ENCODE measurements at places on chromosomes 11 and 22.

DNA sequence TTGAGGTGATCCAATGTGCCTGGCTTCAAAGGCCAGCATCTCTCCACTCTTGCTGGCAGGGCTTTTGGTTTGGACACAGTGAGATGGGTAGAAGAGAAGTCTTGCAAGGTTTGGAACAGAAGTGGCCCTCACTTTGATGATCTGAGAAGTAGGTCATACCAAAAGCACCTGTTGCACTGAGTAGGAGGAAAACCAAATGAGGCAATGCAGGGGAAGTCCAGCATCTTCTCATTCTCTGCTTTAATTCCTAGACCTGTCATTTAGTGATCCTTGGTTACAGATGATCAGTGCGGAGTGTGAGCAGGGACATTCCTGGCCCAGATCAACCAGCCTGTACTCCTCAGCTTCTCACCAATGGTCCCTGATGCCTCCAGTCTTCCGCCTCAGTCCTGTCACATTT, 990.5 kb downstream of the OPCML start:
- DNase-seq = no peak

- DNase-seq = peak; percentile 69
Measured at GRCh38 chr11:108906826-108907225, 242.0 kb downstream of the DDX10 start.

GRCh38 chr11:33320016-33320813, 63.0 kb downstream of the HIPK3 start:
- no peak for DNase-seq

DNA sequence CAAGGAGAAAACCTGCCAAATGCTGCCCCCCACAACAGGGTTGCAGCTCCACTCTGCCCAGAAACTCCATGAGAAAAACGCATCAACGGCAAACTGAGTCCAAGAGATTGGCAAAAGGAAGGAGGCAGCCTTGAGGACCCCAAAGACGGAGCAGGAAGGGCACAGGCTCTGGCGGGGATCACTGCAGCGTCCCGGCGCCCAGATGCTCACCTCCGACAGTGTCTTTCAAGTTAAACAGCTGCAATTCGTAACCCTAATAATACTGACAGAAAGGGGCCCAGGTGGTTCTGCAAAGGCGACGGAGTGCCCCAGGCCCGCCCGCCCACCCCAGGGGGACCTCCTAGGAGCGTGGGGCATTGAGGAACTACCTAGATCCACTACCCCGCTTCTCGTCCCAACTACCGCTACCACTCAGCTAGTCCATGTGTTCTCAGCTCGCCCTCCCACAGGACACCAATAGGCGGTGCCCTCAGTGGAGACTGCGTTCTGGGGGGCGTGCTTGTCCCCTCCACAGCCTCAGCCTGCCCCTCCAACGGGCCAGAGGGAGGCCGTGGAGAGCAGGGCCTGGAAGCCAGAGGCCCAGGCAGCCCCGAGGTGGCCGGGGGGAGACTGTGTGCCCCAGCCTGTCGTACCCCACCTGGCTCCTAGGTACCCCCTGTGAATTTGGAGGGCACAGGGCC, 127.4 kb downstream of the PHF21B start:
- no peak for DNase-seq

DNA sequence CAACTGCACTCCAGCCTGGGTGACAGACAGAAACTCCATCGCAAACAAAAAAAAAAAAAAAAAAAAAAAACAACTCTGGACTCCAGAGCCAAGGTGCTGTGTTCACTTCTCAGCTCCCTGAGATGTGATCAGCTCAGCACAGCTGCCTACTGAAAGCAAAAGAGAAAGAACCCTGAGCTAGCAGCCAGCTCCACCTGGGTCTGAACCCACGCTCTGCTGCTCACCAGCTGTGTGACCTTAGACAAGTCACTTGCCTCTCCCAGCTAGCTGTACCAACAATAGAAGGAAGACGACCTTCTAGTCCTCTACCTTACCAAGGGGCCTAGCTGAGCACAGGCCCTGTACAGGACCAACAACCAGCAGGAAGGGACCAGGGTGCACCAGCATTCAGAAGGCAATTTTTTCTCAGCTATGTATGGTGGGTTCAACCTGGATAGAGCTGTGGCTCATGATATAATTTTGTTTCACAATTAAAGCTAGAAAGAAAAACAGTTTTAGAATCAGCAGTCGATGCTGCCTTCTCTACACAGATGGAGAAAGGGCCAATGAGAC, 3.8 kb downstream of the DGCR2 start:
- no peak for DNase-seq

DNA sequence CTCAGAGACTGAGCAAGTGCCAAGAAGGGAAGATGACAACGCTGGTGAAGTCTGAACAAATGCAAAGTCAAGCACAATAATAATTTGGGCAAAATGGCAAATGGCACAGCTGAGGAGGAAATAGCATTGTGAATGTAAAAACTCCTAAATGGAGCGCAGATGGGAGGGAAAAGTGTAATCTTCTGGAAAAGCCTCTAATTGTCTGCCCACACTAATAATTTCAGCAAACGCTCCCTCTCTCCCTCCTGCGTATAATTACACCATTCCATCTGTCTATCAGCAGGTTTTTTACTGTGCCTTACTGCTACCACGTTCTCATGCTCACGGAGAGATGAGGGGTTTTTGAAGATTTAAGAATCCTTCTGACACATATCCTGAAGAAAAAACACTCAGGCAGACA, 302.6 kb downstream of the KIRREL3 start:
- no peak for DNase-seq

- no peak for DNase-seq
Measured at GRCh38 chr11:2310073-2310785, 8.4 kb downstream of the TSPAN32 start.

- DNase-seq = no peak
Measured at GRCh38 chr11:78467370-78467769, 49.8 kb upstream of the GAB2 start.

- no peak for DNase-seq
Measured at GRCh38 chr11:81224396-81224795, 1509.3 kb downstream of the FAM181B start.

GRCh38 chr11:118383657-118384056, 17.7 kb upstream of the ATP5MG start:
- no peak for DNase-seq

GRCh38 chr22:22025320-22026156, 43.0 kb upstream of the TOP3B start:
- DNase-seq = no peak

DNA sequence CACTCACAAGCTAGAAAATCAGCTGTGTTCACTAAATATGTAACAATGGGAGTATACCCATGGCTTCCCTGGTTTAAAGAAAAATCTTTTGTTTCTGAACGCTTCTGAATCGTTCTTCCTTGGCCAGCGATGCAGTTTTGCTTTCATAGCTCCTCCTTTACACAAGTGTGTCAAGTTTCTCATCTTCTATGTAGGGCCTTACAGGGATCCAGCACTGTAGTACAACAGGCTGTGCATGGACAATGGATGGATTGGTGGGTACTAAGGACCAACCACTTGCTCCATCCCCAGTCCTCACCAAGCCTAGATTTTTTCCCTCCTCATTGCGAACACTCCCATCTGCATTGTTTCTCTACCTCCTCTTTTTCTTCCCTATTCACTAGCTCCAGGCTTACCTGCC, 24.3 kb upstream of the POU2AF2 start:
- no peak for DNase-seq

DNA sequence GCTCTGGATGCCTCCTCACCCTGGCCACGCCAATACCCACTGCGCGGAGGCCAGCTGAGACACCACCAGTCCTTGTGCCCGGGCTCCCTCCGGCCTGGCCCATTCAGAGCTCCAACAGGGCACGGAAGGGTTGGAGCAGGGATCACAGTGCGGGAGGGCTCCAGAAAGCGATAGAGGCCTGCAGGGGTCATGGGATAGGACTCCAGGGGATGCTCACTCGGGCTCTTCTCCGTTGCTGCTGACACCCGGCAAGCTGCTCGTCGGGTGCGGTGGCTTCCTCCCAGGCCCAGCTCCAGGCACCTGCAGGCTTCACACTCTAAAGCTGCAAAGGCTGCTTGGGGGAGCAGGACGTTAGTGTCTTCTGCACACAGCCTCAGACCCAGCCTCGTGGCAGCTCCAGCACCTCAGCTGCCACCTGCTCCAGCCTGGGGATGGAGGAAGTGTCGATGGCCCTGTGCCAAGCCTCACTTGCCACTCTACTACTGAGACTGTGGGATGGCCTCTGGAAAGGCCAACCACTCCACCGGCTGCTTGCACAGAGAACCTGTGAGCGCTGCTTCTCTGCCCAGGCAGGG, 10.6 kb downstream of the WNT7B start:
- DNase-seq = no peak

DNA sequence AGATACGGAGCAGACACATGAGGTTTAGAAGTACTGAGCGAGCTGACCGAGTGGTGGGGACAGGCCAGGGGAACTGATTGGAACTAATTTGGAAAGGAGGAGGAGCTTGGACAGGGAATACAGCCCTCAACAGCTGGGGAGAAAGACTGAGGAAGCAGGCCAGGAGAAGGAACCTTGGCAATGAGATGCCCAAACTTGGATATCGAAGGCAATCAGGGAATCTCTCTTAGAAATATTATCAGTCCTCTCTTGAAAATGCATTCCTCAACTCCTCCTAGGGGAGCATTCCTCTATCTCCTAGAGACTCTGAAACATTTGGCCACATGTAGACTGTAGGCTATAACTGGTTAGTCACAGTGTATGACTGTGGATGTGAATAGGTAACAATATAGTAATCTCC, 284.6 kb downstream of the GUCY1A2 start:
- no peak for DNase-seq

DNA sequence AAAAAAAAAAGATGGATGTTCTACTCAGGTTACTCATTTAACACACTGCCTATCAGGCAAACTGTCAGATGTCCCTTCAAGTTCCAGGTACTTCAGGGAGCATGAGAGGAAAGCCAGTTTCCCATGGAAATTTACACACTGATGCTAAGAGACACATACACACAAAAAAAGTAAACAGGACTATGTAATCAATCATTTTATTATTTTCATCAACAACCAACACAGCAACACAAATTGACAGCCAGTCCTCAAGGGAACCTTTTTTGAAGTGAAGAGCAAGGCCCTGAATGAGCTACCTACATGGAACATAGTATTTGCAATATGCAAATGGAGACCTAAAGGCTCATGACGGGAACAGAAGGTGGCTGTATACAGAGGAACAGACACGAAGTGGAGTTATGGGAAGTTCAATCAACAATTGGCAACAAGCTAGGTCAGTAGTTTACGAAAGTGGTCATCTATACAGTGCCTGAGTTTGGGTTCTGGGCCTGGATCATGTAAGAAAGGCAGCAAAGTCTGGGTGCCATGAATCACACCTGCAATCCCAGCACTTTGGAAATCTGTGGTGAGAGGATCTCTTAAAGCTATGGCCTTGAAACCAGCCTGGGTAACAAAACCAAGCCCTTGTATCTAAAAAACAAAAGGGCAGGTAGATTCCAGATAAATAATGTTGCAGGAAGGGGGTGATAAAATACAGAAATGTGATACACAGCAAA, 12.6 kb upstream of the WDR74 start:
- peak; percentile 45 for DNase-seq

DNA sequence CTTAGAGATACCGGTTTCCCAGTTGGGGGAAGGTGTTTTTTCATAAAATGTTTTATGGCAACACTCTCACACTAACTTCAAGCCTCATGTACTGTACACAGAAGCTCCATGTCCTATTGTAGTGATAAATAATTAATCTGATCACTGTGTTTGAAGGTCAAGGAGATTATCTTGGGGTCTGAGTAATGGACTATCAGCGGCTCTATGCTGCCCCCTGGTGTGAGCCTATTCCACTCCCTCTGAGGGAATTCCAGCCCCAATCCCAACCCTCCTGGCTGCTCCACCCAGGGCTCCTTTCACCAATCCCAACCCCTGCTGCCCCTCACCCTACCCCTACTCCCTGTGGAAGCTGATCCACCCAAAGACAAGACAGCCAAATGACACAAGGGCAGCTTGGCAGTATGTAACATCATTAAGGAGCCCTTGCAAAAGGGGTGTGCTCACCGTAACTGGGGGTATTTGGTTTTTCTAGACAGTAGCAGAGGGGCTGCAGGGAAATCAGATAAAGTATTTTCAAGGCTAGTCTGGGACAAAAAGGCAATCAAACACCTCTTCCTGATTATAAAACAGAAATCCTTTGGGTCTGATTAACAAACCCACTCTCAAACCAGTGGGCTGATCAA, 22.3 kb downstream of the HPS4 start:
- peak; percentile 25 for DNase-seq

- no peak for DNase-seq
Measured at GRCh38 chr11:118334745-118335144, 7.8 kb downstream of the CD3D start.

DNA sequence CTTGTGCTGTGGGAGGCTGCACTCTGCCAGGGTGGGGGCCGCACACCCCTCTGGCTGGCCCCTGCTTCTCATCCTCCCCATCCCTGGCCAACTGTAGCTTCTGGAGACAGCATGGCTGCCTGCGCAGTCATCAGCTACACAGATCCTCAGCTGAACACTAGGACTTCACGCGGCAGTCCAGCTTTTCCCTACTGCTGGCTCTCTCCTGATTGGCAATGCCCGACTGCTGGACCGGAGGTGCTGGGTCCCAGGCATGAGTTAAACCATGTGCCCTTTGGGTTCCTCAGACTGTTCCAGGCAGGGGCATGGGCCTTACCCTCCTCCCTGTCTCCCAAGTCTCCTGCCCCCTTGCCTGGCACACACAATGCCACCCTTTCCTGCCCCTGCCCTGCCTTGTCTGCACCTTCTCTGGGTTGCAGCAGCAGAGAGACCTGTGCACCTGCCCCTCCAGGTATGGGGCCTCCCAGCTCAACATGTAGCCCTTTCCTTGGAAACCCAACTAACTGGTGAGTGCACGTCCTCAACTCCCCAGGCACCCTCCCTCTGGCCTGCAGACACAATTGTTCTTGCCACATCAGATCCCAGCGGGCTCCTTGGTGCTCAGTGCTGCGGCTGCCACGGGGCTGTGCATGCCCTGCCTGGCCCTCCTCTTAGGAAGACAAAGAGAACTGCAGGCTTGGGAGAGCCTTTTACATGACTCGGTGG, 1039.2 kb downstream of the TBC1D22A start:
- DNase-seq = no peak

DNA sequence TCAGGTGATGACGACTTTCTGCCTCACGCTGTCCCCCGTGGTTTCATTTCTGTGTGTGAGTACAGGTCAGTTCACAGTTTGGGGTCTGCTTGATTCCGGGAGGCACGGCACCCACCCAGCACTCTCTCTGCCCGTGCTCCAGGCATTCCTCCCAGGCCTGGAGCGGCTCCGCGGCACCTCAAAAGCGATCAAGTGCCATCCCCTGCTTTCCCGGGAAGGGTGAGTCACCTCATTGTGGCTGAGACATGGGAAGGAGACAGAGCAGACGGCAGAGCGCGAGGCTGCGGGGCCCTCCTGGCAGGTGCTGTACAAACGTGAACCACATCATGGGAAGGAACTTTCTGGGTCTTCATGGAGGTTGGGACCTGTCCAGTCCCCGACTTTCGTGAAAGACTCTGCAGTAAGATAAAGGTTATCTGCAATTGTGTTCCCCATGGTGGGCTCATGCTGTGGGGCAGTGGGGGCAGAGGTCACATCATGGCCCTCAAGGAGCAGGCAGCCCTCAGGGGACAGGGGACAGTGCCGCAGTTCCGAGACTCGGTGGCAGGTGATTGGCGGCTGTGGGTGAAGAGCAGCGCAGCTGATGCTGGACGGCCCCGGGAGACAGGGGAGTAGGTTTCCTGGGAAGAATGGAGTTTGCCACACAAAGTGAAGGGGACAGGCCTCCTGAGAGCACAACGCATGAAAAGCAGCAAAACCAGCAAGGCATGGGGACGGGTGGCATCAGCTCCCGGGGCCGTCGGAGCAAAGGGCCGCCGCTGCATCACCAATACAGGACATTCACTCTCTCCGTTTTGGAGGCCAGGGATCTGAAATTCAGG, 65.3 kb downstream of the CELSR1 start:
- DNase-seq = peak; percentile 49

All from M059J (cell line).